Breast epithelium (tissue), 4 donors: ENCODE measurements at places on chromosomes 4 and X.

DNA sequence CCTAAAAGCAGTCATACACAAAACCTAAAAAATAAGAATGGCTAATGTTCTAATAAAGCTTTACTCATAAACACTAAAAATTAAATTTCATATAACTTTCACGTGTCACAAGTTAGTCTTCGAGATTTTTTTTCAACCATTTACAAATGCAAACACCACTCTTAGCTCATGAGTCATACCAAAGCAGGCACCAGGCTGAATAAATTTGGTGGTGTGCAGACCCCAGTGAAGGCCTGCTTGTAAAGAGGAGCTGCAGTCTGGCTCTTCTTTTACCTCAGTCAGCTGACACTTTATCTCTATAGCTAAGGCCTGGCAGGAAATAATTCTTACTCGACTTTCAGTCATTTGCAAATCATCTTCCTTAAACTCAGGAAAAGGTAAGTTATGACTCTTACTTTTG, 37.4 kb downstream of the CLOCK start:
- no peak for DNase-seq

GRCh38 chr4:78691334-78691754, 84.8 kb upstream of the BMP2K start:
- DNase-seq = no peak

- no peak for DNase-seq
These were observed 38.5 kb upstream of the GPC3 start for GRCh38 chrX:134023851-134024281.

GRCh38 chr4:100450449-100450848, 67.4 kb downstream of the EMCN start:
- DNase-seq = no peak

DNA sequence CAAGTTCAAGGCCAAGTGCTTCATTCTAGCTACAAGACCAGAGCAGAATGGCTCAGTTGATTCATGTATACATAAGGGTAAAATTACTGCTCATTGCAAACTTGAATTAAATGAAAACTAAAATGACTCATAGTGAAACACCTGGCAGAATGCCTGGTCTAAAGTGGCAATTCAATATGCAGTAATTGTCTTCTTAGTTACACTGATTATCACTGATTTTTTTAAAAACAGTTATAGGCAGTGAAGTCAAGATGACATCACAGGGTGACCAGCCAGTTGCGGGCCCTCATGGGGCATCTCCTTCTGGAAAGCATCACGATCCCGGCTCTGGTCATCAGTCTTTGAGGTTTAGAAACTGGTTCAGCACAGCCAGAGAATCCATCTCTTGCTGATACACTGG, 154.2 kb downstream of the RAB28 start:
- DNase-seq = no peak

DNA sequence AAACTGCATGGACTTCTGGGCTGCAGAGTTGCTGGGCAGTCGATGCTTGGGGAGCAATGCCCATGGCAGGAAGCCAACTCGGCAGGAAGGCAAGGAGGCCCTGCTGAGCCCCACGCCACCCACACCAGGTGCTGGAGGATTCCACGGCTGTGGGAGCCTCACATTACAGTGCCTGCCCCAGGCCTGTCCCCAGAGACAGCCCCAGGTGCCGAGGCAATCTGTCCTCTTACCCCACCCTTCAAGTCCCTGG, 53.9 kb downstream of the HMX1 start:
- no peak for DNase-seq

GRCh38 chrX:74371425-74372222, 49.7 kb upstream of the SLC16A2 start:
- no peak for DNase-seq

- DNase-seq = no peak
These were observed 600 bp downstream of the BEX4 start for GRCh38 chrX:103215425-103215991.

- no peak for DNase-seq
These were observed 26.7 kb upstream of the PCDH18 start for GRCh38 chr4:137558951-137559350.

DNA sequence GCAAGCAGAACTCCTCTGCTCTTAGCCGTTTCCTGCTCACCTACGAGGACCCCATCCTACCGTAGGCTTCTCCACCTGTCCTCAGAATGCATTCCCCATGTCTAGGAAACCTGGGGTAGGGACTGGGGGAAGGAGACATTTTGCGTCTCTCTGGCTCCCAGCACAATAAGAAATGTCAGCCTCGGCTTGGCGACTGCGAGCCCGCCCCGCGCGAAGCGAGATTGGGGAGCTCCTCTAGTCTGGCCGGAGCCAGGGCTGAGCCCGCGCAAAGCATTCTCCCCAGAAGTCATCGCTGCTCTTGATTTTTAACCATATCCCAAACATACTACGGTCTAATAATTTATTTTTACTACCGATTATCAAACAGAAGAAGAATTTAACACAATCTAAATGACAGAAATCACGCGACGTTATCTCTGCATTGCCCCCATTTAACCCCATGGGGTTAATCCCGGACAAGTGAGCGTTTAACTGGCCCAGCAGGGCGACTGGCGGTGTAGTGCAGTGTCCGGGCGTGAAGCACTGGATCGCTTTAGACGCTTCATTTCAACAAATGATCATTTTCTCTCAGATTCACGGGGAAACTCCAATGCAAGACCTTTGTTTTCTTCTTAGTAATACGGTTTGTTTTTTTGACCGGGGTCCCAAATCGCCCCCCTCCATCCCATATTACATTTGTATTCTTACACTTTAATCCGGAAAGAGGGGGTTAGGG, 8.0 kb upstream of the PITX2 start:
- DNase-seq = no peak

GRCh38 chr4:89823416-89823815, 13.5 kb downstream of the SNCA start:
- DNase-seq = no peak

DNA sequence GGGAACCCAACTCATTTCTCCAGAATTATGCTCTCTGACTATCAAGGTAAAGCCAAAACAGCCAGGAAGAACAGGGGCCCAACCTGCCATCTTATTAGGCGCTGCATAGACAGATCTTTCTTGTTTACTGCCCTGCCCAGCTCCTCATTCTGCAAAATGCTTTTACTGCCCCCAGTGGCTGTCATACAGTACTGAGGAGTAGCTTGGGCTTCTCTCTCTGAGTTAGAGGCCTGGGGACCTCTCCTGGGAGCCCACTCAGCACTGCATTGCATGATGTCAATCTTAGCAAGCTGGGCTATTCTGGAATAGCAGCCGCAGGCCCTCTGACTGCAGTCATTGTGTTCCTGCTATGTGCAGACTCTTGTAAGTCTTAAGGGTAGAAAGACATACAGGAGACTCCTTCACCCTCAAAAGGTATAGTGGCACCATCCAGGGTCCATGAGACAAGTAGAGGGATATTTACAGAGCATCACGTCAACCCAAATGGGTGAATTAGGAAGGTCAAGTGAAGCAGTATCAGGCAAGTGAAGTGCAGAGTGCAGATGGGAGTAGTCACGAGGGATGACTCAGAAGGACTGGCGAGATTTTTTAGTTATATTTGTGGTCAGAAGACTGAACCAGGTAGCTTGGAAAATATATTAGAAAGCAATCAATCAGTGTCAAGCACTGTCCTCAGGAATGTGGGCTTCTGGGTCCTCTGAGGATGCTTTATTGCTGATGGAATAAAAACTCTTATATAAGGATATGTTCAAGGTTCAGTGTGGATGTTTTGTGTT, 294.1 kb upstream of the SFRP2 start:
- no peak for DNase-seq

- no peak for DNase-seq
These were observed 21.4 kb downstream of the HPRT1 start for GRCh38 chrX:134481339-134481738.

DNA sequence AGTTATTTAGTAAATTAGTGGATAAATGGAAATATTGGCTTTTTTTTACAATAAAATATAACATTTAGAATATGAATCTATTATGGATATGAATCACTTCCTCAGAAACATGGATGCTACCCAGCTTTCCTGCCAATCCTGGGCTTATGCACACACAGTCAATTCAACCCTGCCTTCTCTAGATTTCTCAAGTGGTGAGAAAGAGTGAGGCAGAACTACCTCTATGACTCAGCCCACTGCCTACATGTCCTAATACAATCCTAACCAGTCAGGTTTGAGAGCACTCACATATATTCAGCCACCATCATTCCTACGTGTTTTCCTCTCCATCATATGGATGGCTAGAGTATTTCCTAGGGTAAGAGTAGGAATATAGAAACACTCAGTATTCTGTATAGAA, 91.1 kb upstream of the ANKRD50 start:
- no peak for DNase-seq

GRCh38 chr4:3332498-3332897, 39.7 kb downstream of the RGS12 start:
- DNase-seq = no peak

GRCh38 chrX:109600237-109600651, 24.7 kb downstream of the KCNE5 start:
- DNase-seq = no peak

GRCh38 chr4:184399512-184399908, 74.8 kb downstream of the IRF2 start:
- no peak for DNase-seq

GRCh38 chr4:168852933-168853713, 156.9 kb downstream of the CBR4 start:
- no peak for DNase-seq

- DNase-seq = no peak
These were observed 3.8 kb upstream of the FGG start for GRCh38 chr4:154616287-154616686.

DNA sequence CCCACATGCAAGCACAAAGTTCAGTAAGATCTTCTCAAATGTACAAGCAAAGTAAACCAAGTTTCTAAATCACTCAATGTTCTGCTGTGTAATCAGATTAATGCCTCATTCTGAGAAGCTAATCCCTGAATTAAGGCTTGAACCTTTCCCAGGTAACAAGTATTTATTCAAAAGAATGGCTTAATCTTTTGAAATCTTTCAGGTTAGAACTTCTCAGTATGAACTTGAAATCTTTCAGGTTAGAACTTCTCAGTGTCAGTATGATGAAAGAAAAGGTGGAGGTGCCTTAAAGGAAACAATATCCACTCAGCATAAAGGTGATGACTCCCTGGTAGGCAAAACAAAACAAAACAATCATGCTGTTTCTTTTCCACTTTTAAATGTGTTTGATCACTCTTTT, 29.0 kb downstream of the TMPRSS11B start:
- DNase-seq = no peak

DNA sequence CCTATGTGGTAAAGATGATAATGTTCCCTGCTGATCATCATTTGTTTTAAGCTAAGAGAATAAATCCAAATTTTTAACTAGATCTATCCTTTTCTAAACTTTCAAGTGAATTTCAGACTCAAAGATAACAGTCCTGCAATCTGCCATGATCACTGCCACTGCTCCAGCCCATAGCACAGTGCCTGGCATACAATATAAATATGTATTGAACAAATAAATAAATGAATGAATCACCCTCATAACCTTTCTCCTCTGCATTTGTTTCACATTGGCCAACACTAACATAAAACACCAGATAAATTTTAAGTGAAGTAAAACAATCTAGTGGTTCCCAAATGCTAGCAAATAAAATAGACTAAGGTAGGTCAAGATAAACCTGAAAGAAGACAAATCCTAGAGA, 439.0 kb downstream of the GPM6A start:
- no peak for DNase-seq

DNA sequence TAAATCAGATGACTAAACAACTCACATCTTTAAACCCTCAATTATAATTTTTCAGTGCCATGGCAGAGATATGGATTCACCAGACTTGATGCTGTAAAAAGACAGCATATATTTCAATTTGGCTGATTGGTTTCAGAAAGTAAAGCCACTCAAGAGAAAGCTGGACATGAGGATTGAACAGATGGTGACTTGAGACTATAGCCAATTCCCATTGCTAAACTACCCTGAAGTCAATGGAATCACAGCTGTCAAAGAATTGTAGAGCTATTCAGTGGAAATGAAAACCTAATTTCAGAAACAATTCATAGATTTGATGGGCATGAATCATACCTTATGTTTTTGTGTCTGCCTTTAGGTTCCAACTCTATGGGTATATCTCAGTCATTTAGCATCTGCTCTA, 510.6 kb upstream of the BOD1L1 start:
- no peak for DNase-seq

DNA sequence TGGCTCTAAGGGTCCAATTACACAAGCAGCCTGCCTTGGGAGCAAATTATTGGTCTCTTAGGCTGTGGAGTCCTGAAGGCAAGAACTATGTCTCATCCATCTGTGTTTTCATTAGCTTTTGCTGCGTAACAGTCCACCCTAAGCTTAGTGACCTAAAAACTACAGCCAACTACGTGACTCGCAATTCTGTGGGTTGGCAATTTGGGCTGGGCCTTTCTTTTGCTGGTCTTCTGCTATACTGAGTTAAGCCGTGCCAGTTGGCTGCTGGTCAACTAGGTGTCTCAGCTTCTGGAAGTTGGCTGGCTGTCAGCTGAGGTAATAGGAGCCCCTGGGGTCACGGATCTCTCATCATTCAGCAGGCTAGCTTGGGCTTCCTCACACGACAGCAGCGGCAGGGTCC, 205.6 kb upstream of the S100G start:
- no peak for DNase-seq

DNA sequence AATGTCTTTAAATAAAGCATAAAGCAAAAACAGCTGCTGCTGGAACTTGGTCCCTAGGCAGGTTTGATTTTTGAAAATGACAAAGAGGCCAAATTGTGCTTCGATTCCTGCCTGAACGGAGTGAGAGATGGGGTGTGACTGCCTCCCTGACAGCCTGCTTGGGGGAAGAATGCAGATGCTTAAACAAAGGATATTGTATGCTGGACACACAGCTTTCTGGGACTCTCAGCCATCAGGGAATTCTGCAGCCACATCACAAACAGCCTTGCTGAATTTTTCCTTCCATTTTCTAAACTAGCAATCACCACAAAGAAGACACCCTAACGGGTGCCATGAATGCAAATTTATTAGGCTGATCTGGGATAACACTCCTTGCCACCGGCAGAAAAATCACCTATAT, 83.9 kb upstream of the CPEB2 start:
- DNase-seq = no peak

DNA sequence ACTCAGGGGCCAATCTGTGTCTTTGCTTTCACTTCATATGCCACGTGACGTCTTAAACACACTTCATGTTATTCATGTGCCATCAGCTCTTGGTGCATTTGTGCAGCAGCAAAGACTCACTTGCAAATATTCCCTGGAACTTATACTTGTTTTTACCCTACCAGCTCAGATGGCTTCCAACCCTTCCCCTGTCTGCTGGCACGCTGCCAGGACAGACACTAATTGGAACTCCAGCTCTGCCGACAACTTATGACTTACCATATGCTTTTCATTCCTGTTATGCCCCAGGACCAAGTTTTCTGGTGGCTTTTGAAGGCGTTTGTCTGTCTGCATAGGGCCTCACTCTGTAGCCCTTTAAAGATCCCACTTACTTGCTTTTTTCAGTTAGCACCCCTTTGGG, 261.7 kb upstream of the GNPDA2 start:
- no peak for DNase-seq

DNA sequence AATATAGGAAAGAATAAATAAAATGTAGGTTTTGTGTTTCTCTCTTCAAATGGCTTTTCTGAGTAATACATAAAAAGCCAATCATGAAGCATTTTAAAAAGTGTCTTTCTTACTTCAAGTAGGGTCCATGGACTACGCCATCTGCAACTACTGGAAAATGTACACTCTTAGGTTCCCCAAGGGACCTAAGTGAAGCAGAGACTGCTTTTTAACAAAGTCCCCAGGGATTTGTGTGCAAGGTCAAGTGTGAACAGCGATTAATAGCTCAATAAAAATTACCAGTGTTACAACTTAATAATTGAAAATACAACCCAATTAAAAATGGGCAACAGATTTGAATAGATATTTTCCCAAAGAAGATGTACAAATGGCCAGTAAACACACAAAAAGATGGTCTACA, 84.9 kb downstream of the ARHGAP6 start:
- no peak for DNase-seq

GRCh38 chrX:124555036-124555595, 208.8 kb downstream of the SH2D1A start:
- no peak for DNase-seq
